ENCODE measurements at places on chromosomes 6 and 20.
A peak's percentile ranks its signal among the peaks of the same experiment; 100 is the strongest.

DNA sequence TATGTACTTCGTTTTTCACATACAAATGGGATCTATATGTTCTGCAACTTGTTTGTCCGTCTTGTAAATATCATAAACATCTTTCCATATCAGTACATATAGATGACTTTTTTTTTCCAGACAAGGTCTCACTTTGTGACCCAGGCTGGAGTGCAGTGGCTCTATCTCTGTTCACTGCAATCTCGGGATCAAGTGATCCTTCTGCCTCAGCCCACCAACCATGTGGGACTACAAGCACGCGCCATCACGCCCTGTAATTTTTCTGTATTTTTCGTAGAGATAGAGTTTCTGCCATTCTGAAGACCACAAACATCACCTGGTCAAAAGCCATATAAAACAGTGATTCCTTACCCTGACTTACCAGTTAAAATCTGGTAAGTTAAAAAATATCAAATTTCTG is 37.7 kb upstream of the SYNCRIP start:
- DNase-seq, result no peak

- DNase-seq, result no peak
Measured at GRCh38 chr20:47102629-47103028, 208.0 kb downstream of the EYA2 start.

DNA sequence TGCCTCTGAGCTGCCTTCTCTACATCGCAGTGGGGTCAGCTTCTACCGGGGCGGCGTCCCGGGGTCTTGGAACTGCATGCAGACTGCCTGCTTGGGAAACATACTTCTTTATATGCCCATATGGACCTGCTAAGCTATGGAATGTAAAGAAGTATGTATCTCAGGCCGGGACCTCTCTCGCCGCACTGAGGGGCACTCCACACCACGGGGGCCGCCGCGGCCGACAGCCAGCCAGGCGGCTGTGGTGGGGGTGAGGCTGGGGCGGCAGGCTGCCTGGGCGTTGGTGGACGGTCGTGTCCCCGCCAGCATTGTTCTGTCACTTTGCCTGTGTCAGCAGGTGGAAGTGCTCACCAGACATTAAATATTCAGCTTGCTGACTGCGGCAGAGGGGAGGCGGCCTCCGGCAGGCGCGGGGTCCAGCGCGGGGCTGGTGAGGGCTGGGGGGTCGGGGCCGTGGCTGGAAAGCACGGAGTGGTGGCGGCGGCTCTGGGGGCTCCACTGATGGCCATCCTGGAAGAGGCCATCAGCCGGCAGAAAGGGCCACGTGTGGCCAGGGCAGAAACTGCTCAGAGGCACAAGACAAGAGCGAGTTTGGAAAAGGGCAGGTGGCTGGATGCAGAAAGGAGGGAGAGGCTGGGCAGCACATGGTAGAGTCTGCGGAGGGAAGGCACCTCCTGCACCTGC is 78.6 kb upstream of the GATA5 start:
- no peak for DNase-seq

DNA sequence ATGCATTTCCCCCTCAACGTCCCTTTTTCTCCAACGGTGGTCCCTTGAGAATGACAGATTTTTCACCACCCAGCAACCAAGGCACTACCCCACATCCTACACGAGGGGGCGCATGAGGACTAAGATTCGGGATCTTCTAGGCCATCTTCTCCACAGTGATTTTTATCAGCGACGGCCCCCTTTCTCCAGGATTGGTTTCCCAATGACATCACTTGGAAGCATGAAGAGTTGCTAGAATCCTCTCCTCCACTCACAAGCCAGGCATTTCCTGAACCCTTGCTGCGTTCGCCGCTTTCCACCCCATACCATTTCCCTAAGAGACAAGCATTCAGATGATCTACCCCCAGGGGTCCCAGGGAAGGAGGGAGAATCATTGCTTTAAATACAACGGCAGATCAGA is 252.0 kb downstream of the HIVEP2 start:
- peak; percentile 77 for DNase-seq

GRCh38 chr20:56400001-56400640 is 7.7 kb downstream of the CSTF1 start:
- DNase-seq, result peak; percentile 54
